Neural progenitor cell (in vitro differentiated cells): ENCODE measurements at places on chromosomes 7 and 10. TPM values are rescaled to one million over a fixed set of nuclear protein-coding genes. Genes with fewer than 3 reads are reported as not detected.
A peak's percentile ranks its signal among the peaks of the same experiment; 100 is the strongest.

GRCh38 chr10:117483056-117483590 is 59.4 kb upstream of the EMX2 start:
- no peak for DNase-seq

DNA sequence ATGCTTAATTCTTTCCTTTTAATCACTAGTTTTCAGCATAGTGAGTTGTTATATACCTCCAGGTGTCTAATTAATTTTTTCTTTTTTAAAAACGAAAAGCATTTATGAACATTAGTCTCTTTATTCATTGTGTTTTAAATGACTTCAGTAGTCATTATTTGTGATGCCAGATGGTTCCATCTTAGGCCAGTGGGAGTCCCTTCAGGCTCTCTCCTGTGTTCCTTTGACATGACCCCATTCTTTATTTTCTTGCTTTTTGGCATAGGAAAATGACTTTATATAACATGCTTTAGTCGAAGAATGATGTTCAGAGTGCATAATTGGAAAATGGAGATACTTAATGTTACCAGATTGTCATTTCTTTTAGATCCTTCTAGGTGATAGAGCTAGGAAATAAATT is 24.4 kb downstream of the MKLN1 start:
- no peak for DNase-seq

DNA sequence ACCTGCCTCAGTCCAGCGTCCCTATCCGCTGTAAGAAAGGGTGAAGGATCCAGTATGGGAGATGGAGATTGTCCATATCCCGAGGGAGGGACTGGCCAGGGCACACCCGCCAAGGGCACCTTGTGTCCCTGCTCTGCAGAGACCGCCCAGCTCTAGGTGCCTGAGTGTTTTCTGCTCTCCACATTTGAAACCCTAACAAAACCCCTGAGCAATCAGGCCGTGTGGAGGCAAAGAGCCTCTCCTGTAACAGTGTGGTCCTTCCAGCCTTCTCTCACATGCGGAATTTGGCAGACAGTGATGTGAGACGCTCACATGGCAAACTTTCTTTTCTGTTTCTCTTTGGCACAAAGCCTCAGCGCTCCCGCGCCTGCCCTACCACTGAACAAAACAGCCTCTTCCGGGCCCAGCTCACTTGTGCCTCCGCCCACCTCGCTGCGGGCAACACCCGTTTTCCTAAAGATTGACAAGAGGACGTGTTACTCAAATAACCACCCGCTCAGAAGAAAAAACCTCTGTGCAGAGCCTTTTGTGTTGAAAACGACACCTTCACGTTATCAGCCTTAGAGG is 514.8 kb downstream of the DNAJB6 start:
- DNase-seq = peak; percentile 86

Gene GNGT1
- total RNA-seq = 0.06 TPM in 1 of 2 replicates, not detected in the other

Gene ASB13
- total RNA-seq = 15.0 and 18.1 TPM in 2 replicates
